ENCODE measurements at places on chromosomes 4 and X.

GRCh38 chrX:130714135-130714534 is 188.9 kb downstream of the ENOX2 start:
- DNase-seq: no peak

GRCh38 chrX:23911126-23911835 is 3.5 kb downstream of the CXorf58 start:
- DNase-seq: no peak

DNA sequence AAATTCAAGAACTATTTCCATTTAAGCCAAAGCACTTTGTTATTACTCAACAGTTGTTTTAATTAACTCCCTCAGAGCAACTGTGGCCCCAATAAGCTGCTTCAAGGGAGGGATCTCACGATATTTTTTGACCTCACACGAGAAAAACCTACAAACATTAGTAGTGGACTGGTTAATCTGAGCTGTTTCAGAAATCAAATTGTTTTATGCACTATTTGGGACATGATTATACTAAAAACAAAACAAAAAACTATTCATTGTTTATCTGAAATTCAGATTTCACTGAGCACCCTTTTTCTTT is 74.3 kb downstream of the DCHS2 start:
- DNase-seq: no peak

GRCh38 chr4:128787509-128788311 is 21.8 kb upstream of the JADE1 start:
- DNase-seq: no peak

GRCh38 chr4:78464265-78464664 is 87.3 kb upstream of the ANXA3 start:
- no peak for DNase-seq

- DNase-seq: peak; percentile 89
Observed at GRCh38 chrX:12978205-12979025, 3.5 kb downstream of the TMSB4X start.

GRCh38 chrX:141838016-141838415 is at the start of gene MAGEC3:
Gene MAGEC3, plus strand, starts transcription at chrX:141838316. Its CDS starts 0 bp downstream, at chrX:141838316.
- DNase-seq: no peak

DNA sequence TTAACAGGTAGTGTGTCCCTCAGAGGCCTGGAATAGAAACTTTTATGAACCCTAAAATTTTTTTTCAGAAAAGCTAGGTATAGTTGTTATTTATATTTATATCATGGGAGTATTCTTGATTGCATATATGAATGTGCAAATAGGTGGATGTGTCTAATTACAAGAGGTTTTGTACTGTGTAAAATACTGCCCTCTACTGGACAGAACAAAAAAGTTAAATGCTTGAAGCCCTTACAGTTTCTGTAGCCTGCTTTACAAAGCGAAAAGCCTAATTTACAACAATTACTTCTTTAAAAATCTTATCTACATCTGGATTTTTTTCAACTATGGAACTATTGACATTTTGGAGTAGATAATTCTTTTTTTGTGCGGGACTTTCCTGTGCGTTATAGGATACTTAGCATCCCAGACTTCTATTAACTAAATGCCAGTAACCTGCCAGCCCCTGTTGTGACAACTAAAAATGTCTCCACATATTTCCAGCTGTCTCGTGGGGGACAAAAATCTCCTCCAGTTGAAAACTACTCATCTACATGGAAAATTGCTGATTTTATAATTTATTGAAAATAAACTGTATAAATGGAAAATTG is 35.1 kb downstream of the ENPEP start:
- peak; percentile 67 for DNase-seq

GRCh38 chrX:98299785-98300184 is 1416.1 kb downstream of the RPA4 start:
- no peak for DNase-seq

DNA sequence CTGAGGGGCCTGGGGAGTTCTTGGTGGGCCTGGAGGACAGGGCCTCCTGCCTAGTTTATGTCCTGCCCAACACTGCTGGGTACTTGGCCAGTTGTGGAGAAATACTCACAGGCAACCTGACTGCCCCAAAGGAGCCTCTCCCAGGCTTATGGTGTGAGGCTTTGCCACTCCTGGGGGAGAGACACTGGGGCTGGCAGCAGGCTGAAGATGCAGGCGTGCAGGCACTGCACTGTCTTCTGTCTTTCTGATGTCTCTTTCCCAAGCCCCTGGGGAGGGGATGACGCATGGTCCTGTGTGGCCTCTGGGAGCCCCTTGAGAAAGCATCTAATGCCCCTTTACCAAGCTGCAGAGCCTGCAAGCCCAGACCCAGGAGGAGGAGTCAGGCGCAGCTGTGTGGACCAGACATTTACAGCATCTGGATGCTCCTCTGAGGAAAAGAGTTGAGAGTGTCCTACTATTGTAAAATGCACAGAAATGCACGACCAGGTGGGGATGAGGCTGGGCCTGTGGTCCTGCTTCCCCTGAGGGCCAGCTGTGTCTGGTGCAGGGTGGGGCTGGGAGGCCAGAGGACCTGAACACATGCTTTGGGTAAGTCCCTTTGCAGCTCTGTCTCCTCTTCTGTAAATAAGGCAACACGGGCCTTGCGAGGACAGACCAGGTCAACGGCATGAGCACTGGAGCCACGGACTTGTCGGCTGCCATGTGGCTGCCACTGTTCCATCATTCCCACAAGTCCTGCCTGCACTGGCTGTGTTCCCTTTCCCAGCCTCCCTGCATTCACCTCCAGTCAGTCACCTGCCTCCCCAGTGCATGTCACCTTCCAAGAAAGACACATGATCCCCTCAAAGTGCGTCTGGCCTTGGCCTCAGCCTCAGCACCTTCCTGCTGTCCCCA is 8.4 kb downstream of the TMEM271 start:
- no peak for DNase-seq

DNA sequence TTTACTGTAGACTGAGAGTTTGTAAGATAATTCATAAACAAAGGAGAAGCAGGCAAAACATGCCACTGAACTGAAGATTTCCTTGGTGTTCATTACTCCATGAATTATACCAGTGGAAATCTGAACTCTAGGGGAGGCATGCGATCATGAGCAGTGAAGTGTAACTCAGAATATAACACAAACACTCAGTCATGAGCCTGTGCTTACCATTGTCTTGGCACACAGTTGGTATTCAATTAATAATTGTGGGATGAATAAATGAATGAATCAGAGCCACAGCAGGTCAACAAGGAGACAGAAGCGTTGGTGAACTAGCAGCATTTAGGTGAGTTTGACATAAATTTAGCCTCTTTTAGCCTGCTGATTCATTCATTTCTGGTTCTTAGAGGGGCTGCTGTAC is 263.5 kb upstream of the DKK2 start:
- no peak for DNase-seq

DNA sequence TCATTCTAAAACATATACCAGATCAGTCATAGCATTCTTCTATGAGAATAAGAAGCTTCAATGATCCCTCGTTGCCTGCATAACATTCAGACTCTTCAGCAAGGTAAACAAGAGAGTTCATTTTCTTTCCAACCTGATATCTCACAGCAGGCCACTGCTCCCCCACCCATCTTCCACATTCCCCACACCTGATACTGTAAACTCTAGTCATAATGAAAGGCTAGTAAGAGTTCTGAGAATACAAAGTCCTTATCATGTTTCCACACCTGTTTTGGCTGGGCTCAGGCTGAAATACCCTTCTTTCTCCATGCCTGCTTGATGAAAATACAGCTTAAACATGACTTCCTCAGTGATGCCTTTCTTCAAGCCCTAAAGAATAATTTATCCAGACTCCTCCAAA is 2.3 kb upstream of the AASDH start:
- no peak for DNase-seq

DNA sequence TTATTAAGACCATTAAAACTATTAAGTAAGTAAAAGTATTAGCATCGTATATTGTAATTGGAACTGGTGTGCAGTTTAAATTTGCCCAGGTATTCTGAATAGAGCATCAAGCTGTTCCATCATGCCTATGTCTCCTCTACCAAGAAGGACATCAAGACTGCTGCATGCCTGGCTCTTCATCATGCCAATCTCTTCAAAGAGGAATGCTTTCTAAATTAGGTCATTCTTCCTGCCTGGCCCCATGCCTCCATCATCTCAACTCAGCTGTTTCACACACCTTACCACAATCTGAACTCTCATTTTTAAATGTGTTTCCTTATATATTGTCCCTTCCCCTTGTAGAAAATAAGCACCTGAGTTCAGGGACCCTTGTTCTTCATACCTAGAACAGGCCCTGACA is 270.5 kb upstream of the PPARGC1A start:
- no peak for DNase-seq
